ENCODE measurements at places on chromosomes 11 and 22.
A peak's percentile ranks its signal among the peaks of the same experiment; 100 is the strongest.

- DNase-seq, result peak; percentile 87
These were observed 26.9 kb downstream of the PICALM start for GRCh38 chr11:86041975-86042378.

DNA sequence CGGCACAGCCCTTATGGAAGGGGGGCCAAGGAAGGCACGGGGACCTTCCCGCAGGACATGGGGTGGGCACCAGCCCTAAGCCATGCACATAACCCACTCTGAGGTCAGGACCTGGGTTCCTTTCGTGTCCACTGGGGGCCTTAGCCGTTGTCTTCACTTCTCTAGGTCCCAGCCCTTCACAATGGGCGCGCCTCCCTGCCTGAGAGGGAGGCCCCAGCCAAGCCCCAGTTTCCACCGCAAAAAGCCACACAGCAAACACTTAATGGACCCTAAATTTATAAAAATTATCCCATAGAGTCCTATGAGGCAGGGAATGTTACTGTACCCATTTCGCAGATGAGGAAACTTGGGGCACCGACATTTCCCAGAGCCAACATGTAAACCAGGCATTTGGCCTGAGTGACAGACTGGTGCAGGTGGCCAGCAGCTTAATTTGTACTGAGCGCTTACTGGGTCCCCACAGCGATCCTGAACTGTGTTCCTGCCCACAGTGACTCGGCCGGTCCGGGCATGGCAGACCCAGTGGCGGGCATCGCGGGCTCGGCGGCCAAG is 1.2 kb downstream of the GAS2L1 start:
- no peak for DNase-seq

- no peak for DNase-seq
These were observed 458.9 kb upstream of the CADM1 start for GRCh38 chr11:115963156-115963555.

- no peak for DNase-seq
These were observed 20.0 kb downstream of the THY1 start for GRCh38 chr11:119403021-119403420.

GRCh38 chr11:99238401-99238800 is 217.7 kb downstream of the CNTN5 start:
- no peak for DNase-seq

GRCh38 chr11:85783758-85784157 is 27.2 kb downstream of the SYTL2 start:
- DNase-seq, result no peak

Measured in T-helper 2 cell (primary cell).